ENCODE measurements at places on chromosomes 3 and 15.
A peak's percentile ranks its signal among the peaks of the same experiment; 100 is the strongest.

DNA sequence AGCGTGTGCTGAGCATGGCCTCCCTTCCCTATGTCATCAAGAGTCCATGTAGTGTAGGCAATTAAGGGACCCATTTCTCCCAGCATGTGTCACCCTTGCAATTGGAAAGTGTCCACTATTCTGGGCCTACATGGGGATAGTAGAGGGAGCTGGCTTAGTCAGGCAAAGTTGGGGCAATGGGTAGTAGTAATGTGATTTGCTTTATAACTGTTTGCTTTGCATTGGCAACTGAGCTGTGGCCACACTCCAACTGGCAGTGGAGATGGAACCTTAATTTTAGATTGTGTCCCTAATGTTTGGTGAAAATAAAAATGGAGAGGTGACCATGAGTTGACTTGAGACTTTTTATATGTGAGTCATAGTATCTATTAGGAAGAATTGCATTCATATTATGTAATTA lies 97.7 kb upstream of the SAMMSON start:
- no peak for DNase-seq

DNA sequence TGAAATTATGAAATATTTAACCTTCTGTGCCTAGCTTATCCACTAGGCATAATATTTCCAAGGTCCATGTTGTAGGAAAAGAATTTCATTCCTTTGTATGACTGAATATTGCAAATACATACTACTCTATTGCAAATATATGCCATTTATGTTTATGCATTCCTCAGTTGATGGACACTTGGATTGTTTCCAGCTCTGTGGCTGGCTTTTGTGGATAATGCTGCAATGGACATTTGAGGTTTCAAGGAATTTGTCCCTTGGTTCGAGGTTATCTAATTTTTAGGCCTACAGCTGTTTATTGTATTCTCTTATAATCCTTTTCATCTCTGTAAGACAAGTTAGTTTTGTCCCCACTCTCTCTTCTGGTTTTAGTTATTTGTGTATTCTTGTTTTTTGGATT lies 7.7 kb upstream of the AADACL2 start:
- DNase-seq = no peak

DNA sequence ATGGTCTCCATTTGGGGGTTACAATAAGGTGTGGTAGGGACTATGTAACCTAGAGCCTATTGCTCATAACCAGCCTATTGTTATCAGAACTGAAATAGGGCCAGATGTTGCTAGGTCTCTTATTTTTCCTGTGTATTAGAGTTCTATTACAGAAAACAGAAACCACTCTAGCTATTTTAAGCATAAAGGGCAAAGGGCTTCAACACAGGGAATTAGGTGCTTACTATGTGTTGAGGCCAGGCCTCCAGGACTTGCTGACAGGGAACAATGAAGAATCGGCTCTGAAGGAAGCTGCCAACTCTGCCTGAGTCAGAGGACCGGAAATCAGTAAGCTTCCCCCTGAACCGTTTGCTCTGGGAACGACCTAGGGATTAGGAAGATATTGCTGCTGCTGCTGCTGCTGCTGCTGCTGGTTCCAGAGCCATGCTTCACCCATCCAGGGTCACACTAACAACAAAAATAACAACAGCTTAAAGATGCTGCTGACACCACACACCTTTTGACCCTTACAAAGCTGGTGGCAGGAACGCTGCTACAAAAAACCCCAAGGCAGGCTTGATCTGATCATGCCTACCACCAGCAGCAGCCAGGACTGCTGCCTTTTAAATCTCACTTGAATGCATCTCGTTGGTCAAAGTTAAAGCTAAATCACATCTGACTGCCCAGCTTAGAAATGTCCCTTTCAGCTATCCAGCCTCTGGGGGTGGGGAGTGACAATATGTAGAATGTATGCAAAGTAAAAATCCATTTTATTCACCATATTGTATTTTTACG lies 276.9 kb upstream of the IL12A start:
- no peak for DNase-seq

GRCh38 chr15:89671687-89672086 lies 7.5 kb downstream of the PLIN1 start:
- no peak for DNase-seq

DNA sequence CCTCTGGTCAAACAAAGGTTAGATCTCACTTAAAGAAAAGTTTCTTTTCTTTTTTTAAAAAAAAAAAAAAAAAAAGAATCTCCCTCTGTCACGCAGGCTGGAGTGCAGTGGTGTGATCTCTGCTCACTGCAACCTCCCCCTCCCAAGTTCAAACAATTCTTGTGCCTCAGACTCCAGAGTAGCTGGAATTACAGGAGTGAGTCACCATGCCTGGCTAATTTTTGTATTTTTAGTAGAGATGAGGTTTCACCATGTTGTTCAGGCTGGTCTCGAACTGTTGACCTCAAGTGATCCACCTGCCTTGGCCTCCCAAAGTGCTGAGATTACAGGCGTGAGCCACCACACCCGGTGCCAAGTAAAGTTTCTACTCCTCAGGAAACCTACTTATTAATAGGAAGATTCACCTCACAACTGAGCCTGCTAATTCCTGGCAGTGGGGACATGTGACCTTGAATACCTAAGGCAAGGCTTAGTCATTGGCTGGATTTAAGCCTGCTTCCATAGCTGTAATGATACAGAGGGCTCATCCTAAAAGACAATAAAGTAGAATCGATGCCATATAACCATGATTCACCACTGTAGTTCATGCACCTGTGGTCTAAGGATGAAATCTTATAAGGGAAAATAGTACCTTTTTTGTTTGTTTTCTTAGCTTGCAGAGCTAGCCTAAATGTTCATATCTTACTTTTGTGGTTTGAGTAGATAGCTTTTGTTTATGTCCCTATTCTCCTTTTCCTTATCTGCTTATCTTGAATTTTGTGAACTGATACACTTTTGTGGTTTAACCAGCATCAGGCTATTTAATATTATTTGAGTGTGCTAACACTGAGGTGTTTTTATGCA lies 24.8 kb upstream of the RBMS3 start:
- DNase-seq = no peak

DNA sequence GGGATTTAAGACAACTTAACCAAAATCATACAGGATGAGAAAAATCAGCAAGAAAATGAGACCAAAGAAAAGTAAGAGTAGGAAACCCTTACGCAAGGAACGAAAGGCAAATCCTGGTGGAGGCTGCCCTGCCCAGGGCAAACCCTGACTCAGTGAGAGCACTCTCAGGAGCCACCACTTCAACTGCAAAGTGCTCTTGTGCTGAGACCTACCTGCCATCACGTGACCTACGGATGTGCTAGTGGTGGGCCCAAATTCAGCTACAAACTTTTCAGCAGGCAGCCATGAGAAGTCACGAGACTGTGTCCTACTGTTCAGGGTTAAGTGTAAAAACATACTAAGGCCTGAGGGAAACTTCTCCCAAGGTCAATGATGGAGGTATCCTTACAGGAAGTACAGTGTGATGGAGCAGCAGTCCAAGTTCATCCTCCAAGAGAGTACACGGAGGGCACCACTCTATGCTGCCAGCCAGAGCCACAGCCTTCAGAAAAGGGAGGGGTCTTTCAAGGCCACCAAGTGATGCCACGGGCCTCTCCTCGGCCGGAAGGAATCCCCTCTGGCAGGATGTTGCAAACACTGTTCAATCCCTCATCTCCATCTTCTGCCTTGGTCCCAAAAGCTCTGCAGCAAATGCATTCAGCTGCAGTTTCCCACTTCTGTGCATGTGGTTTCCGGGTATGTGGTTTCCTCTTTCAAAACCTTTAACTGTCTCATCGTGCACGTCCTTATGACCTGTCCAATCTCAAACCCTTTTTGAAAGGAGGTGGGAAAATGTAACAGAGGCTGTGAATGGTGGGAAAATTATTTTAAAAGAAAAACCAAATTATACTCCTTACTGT lies 9.5 kb downstream of the CHSY1 start:
- peak; percentile 45 for DNase-seq

GRCh38 chr3:197256836-197257444 lies 41.5 kb downstream of the DLG1 start:
- peak; percentile 19 for DNase-seq

DNA sequence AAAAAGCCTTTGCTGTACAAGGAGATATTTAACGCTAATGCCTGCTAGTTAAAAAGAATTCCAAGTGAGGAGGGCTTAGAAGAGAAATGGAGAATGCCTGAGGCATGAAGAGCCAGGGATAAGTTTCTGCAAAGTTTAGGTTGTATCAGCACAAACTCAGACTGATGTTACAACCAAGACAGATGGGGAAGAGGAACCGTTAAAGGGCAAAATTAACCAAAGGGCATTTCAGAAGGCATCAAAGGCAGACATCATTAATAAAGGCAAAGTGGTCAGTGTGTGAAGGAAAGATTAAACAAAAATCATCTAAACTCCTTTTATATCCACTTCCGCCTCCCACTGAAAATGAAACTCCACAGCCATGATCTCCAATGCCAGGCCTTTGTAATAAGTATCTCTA lies 7.0 kb downstream of the MYO5A start:
- DNase-seq = no peak

DNA sequence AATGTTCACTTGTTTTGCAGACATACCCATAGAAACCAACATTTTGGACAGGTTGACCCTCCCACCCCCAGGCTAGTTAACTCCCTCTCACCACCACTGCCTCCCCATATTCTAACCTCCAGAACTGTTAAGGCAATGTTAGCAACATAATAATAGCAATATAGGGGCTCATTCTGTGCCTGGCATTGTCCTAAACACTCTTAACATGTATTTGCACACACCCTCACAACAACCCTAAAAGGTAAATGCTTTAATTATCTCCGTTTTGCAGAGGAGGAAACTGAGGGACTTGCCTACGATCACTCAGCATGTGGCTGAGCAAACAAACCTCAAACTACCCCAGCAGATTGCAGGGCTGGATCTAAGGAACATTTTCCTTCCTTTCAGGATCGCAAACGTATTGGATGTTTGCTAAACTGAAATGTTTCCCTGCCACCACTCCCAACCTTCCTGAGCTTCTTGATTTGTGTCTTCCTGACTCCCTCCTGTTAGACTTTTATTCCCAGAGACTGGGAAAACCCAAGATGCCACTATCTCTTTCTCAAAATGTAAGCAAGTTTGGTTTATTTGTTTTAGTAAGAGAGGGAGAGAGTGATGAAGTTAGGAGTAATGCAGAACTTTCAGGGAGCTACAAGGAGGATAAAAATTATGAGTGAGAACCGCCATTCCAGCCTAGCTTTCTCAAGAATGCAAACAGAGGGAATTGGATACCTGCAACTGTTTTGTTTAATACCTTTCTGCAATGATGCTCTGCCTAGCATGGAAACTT lies 1.3 kb downstream of the SCG5 start:
- DNase-seq = no peak

DNA sequence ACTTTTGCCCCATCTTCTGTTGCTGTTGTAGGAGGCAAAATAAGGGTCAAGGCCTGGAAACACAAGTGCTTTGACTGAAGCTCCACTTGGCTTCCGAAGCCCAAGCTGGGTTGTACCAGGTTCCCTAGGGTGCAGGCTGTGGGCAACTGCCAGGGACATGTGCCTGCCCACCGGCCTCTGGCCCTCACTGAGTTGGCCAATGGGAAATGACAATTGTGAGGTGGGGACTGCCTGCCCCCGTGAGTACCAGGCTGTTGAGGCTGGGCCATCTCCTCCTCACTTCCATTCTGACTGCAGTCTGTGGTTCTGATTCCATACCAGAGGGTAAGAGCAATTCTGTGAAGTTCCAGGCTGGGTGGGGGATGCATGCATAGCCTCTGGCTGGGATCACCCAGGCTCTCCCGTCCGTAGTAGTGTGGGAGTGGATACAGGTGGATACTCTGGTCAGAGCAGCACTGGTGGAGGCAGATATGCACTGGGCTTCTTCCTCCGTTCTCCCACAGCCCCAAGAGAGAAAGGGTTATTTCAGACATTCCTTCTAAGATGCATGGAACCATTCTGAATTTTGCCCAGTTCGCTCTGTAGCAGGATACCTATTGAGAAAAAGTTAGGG lies at the start of gene ADIPOQ:
Gene ADIPOQ (plus strand): TSS at position 285 of the 613 bp plus-strand sequence. CDS start 10,349 bp downstream, outside the sequence.
- DNase-seq = no peak

DNA sequence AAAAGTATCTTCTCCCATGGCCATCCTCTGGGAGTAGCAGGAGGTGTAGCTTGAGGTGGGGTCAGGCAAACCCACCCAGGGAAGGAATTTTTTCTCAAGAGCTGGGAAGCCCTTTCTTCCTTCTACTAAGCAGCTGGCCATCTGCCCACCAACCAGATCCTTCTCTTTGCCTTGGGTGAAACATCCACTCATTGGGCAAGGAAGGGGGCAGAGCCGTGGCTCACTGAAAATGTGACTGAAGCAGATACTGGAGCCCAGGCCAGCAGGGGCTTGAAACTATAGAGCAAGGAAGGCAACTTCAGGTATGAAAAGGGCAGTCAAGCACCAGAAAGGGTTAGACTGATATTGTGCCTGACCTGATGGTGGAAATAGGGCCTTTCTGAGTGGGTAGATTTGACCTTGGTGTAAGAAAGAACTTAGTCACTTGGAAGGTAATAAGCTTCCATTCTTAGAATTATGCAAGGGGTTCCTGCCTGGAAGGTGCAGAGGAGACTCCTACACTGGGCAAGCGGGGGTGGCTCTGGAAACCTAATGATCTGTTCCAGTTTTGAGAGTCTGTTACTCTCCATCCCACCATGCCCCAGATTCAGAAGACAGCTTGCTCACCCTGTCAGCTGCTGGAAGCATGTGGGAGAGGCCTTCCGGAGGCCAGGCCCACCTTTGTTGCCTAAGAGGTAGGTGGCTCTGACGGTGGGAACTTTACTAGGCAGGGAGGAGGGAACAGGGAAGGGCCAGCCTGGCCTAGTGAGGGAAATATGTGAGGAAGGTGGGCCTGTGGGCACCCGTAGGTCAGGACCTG lies 22.0 kb upstream of the PLA2G4E start:
- no peak for DNase-seq

DNA sequence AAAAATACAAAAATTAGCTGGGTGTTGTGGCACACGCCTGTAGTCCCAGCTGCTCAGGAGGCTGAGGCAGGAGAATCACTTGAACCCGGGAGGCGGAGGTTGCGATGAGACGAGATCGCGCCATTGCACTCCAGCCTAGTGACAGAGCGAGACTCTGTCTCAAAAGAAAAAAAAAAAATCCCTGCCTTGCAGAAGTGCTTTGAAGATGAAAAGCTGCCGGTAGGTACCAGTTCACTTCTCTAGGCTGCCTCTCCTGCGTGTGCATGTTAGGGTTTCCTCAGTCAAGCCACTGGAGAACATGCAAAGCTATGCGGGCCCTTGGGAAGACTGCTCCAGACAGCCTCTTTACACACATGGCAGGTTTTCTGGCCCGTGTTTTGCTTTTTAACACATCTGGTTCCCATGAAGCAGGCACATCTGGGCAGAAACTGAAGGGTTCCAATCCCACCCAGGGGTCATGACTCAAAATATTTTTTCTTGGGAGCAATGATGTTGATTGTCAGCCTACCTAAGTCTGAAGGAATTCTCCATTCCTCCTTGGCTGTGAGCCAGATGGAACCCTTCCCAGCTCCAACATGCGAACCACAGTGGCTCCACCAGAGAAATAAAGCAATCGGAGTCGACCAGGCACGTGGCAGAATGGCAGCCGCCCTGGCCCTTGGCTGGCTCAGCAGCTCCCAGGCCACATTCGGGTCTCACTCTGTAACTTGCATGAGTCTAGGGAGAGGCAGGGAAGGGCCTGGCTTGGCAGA lies 29.6 kb downstream of the MGLL start:
- peak; percentile 68 for DNase-seq

DNA sequence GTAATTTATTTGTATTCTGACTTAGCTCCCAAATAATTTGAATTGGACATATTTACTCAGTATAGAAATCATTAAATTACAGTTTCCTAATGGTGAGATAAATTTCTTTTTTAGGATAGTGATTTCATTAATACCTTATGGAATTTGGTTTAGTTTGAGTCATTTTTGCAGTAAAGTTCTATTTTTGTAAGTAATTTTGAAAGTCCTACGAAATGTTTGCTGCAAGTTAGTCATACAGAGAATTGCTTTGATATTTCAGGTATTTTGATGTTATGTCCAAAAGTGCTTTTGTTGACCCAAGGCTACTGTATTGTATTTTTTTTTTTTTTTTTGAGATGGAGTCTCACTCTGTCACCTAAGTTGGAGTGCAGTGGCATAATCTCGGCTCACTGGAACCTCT lies 41.7 kb downstream of the TCF12 start:
- no peak for DNase-seq
